Bronchial epithelial cell (primary cell): ENCODE measurements at places on chromosomes 5 and 9. TPM values are rescaled to one million over a fixed set of nuclear protein-coding genes. Genes with fewer than 3 reads are reported as not detected.

The PLPPR1 gene
- total RNA-seq = not detected in 2 replicates

The CCDC183 gene
- under 0.01 and 0.38 TPM in 2 replicates for total RNA-seq

The STC2 gene
- 310 and 440 TPM in 2 replicates for total RNA-seq

The CKMT2 gene
- total RNA-seq = not detected in 2 replicates

The GPRIN1 gene
- 1.6 and 2.8 TPM in 2 replicates for total RNA-seq

The TEX48 gene
- total RNA-seq = not detected in 2 replicates

The URM1 gene
- total RNA-seq = 17.9 and 23.0 TPM in 2 replicates

The ADAMTS6 gene
- total RNA-seq = 5.9 and 17.6 TPM in 2 replicates

The GFPT2 gene
- total RNA-seq = 0.26 and 0.53 TPM in 2 replicates

The ZNF608 gene
- 4.5 and 4.6 TPM in 2 replicates for total RNA-seq

The SLU7 gene
- total RNA-seq = 51.3 and 69.8 TPM in 2 replicates

The RBM18 gene
- total RNA-seq = 8.4 and 9.5 TPM in 2 replicates

The ADGRD2 gene
- total RNA-seq = 0.38 TPM in 1 of 2 replicates, not detected in the other

The ADAMTS13 gene
- 0.53 and 1.0 TPM in 2 replicates for total RNA-seq

The AJM1 gene
- 1.1 and 1.8 TPM in 2 replicates for total RNA-seq

The IQGAP2 gene
- total RNA-seq = not detected in 2 replicates

The DNM1 gene
- 0.53 and 0.77 TPM in 2 replicates for total RNA-seq

The PRRC1 gene
- total RNA-seq = 43.7 and 47.0 TPM in 2 replicates

The SSBP2 gene
- total RNA-seq = 7.9 and 13.4 TPM in 2 replicates

The BSPRY gene
- 1.8 and 20.4 TPM in 2 replicates for total RNA-seq

The COX7C gene
- total RNA-seq = 226 and 231 TPM in 2 replicates

The MOB3B gene
- total RNA-seq = 0.38 and 1.1 TPM in 2 replicates

The PTPRD gene
- 2.9 and 10.9 TPM in 2 replicates for total RNA-seq
